ENCODE measurements at places on chromosomes 2 and 18.

DNA sequence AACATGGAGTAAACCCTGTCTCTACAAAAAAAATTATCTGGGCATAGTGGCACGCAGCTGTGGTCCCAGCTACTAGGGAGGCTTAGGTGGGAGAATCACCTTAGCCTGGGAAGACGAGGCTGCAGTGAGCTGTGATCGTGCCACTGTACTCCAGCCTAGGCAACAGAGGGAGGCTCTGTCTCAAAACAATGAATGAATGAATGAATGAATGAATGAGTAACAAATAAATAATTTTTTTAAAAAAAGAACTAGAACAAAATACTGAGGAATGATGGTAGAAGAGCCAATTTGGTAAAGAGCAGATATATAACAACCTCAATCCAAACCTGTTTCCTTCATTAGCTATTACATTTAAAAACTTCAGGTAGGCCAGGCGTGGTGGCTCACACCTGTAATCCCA lies 60.1 kb downstream of the STRN start:
- DNase-seq = no peak

- DNase-seq = peak; percentile 29
These were observed 757 bp downstream of the HDHD2 start for GRCh38 chr18:47149457-47150028.

DNA sequence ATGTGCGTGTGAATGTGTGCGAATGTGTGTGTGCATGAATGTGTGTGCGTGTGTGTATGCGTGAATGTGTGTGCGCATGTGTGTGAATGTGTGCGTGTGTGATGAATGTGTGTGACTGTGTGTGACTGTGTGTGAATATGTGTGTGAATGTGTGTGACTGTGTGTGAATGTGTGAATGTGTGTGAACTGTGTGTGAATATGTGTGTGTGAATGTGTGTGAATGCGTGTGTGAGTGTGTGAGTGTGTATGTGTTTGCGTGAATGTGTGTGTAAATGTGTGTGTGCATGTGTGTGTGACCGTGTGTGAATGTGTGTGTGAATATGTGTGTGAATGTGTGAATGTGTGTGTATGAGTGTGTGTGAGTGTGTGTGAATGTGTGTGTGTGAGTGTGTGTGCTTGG lies 1103.8 kb downstream of the TSN start:
- DNase-seq = no peak

- no peak for DNase-seq
These were observed 55.7 kb upstream of the EML4 start for GRCh38 chr2:42113452-42113851.

- no peak for DNase-seq
These were observed 9.1 kb downstream of the CNNM4 start for GRCh38 chr2:96769814-96770213.

- DNase-seq = no peak
These were observed 142.5 kb downstream of the CDH19 start for GRCh38 chr18:66461344-66461743.

- peak; percentile 91 for DNase-seq
These were observed 63.3 kb upstream of the STK17B start for GRCh38 chr2:196234672-196235071.
